T1000 (cell line): ENCODE measurements at places on chromosomes 11 and 22.
A peak's percentile ranks its signal among the peaks of the same experiment; 100 is the strongest.

- DNase-seq: no peak
These were observed 33.8 kb upstream of the PARVA start for GRCh38 chr11:12343526-12343925.

GRCh38 chr11:60528465-60528864 is 13.3 kb downstream of the MS4A13 start:
- no peak for DNase-seq

- DNase-seq: no peak
These were observed 6.5 kb upstream of the DRD2 start for GRCh38 chr11:113481672-113482071.

DNA sequence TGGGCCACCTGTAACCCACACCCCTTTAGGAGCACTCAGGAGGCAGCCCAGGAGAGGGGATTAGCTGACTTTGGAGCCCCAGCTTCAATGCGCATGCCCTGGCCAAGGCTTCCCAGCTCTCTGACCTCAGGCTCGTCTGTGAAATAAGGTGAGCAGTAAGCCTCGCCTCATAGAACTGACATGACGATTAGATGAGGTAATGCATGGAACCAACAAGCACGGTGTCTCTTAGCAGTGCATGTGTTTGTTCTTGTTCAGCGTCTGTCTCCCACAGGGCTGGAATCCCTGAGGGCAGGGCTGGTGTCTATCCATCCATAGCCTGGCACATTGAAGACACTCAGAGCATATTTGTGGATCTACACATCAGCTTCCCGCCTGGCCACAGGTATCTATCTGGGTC is 415.4 kb downstream of the MN1 start:
- DNase-seq: no peak

- DNase-seq: no peak
These were observed 81.7 kb upstream of the NARS2 start for GRCh38 chr11:78656327-78656726.

GRCh38 chr11:119363851-119364590 is 17.5 kb downstream of the USP2 start:
- DNase-seq: peak; percentile 16

- no peak for DNase-seq
These were observed 67.7 kb downstream of the SNX19 start for GRCh38 chr11:130848361-130849214.

DNA sequence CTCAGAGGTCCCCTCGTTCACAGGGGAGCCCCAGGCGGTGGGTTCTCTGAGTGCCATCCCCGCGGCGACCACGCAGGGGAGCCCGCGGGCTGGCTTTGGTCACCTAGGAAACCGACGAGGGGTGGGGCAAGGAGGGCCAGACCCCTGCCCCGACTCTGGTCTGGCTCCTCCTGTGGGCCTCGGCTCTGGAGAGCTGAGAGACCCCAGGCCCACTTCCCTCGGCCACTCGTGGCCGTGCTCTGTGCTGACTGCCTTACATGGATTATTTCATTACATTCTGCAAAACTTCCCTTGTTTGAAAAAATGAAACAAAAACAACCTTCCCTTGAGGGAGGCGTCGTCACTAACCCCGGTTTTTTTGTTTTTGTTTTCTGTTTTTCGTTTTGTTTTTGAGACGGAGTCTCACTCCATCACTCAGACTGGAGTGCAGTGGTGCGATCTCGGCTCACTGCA is 15.1 kb upstream of the CYTH4 start:
- no peak for DNase-seq

DNA sequence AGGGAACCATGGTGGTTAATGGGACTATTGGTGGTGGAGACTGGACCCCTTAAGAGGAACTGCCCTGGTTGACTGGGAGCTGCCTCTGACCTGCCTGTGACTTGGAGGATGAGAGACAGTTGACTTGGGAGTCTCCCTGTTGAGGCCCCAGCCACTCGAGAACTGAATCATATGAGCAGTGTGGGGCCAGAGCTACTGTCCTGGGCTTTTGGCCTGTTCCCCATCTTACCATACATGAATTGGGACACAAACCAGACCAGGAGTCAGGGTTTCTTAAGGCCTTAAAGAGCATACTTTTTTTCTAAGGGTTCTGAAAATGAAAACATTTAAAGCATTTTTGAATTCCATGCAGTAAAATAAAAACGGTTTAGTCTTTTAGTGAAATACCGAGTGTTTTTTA is 92.8 kb downstream of the TEAD1 start:
- no peak for DNase-seq

- DNase-seq: no peak
These were observed 99.1 kb upstream of the IGLL5 start for GRCh38 chr22:22788460-22789037.

DNA sequence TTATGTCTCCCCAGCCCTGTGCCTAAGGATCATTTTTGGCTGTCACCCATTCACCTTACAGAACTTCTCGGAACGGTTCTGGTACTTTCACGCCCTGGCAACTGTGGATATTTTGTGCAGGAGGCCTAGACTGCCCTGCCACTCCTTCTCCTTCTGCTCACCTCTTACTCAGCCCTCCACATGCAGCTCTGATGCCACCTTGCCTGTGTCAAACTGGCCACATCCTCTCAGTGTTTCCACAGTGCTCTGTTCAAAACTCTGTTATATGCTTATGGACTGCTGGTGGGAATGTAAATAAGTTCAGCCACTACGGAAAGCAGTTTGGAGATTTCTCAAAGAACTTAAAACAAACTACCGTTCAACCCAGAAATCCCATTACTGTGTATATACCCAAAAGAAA is 100.8 kb upstream of the MTMR2 start:
- DNase-seq: no peak

- no peak for DNase-seq
These were observed 60.0 kb downstream of the ENTHD1 start for GRCh38 chr22:39833610-39834009.

GRCh38 chr22:45335021-45335818 is 25.5 kb downstream of the FAM118A start:
- no peak for DNase-seq

- no peak for DNase-seq
These were observed 13.3 kb downstream of the OR52B2 start for GRCh38 chr11:6156628-6157359.

- no peak for DNase-seq
These were observed 8.4 kb downstream of the APOBEC3A start for GRCh38 chr22:38965614-38966379.

DNA sequence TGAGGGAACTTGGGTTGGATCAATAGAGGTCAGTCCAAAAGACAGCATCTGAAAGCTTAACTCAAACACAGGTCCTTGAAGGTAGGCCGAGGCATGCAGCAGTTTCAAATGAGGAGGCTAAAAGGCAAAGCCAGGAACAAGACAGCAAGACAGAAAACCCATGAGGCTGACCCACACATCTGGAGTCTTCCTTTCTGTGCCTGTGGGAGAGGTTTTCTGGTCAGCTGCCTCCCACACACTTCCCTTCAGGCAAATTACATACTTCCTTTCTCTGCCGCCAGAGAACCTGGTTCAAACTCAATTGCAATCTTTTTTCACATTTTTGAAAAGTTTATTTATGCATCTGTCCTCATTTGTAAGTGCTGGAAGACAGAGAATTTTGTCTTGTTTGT is 29.8 kb upstream of the CRTAM start:
- DNase-seq: no peak

GRCh38 chr11:61378713-61379313 is 13.6 kb upstream of the TMEM216 start:
- DNase-seq: peak; percentile 64

- DNase-seq: no peak
These were observed 95.0 kb upstream of the CD44 start for GRCh38 chr11:35043936-35044335.

GRCh38 chr11:20723366-20723765 is 54.0 kb downstream of the NELL1 start:
- DNase-seq: no peak

- DNase-seq: no peak
These were observed 4.6 kb downstream of the PDGFD start for GRCh38 chr11:104159356-104159755.

DNA sequence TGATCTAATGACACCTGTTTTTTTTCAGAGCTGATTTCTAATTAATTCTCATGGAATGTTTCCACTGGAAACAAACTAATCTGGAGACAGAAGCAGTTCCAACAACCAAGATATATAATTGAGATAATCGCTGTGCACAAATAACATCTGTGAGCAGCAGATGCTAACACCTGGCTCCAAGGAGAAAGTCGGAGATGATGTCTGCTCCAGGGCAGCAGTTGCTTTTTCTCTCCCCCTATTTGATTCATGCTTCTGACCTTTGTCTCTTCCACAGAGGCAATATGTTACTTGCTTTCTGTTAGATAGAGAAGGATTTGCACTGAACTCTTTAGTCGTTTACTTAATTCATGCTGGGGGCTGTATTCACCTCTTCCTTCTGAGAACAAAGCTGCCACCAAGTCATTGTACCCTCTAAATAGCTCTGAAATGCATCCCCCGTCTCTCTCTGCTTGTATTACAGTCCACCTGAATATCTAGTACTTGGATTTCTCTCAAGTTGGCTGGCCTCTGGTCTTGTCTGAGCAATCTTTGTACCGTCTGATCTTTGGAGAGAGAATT is 187.4 kb downstream of the MYO18B start:
- no peak for DNase-seq

DNA sequence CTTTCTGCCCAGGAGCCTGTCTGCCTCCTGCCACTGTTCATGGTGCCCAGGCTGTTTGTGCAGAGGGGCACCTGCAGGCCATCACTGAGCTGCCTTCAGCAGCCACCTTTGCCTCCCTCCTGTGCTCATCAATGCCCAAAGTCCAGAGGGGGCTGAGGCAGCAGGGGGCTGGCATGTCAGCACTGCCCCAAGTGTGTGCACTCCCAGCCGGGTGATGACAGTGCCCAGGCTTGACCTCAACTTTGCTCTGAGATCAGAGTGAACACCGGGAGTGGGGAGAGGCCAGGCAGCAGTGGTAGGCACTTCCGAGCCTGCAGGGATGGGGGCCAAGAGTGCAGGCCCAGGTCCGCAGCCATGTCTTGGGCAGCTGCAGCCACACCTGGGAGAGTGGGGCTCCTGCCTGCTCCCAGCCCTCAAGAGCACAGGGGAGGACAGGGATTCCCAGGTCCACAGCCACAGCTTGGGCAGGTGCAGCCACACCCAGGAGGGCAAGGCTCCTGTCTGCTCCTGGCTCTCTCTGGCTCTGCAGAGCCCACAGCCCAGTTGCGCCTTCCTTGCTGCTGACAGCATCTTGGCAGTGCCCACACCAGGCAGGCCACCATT is 15.2 kb downstream of the SAA4 start:
- DNase-seq: no peak

DNA sequence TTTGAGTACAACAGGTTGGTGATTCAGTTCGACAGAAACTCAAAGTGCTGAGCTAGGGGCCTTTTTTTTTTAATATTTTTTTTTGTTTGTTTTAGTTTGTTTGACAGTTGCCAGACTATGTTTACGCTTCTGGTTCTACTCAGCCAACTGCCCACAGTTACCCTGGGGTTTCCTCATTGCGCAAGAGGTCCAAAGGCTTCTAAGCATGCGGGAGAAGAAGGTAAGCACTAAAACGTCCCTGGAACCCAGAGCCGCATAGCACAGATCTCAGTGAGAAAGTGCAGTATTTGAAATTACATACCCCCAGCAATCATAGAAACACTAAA is 649 bp downstream of the PRRG4 start:
- no peak for DNase-seq

- DNase-seq: peak; percentile 78
These were observed 10.1 kb downstream of the PIM3 start for GRCh38 chr22:49970528-49971231.

GRCh38 chr22:33328789-33329296 is 270.7 kb upstream of the SYN3 start:
- peak; percentile 42 for DNase-seq

- DNase-seq: no peak
These were observed 17.7 kb downstream of the CD6 start for GRCh38 chr11:60989093-60989650.

DNA sequence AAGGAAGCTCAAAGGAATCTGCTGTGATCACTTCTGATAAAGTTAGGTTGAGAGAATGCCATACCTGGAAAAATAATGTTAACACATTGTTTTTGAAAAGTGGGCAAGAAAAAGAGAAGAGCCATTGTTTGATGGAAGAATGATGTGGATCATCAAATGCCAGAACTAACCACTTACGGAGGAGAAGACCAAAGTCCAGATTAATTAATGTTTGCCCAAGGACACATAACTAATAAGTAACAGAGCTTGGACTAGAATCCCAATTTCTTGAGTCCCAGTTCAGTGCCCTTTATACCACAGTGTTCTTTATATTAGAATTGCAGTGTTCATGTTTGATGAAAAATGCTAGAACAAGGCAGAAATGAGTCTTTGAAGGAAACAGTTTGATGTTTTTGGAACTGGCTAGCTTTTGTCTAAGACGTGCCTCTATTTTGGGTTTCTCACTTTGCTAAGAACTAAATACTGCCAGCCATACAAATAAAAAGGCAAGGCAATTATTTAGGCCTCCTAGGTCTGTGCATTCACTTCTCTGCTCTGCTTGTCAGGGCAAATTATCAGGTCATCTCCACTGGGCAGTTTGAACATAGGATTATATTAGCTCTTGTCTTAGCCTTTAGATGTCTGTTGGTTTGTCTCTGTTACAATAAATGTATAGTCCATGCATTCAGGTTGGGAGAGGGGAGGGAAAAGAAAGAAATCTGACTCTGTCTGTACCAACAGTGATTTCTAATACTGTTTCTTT is 72.3 kb downstream of the TRIM44 start:
- DNase-seq: no peak

- peak; percentile 73 for DNase-seq
These were observed 89.8 kb downstream of the FBXO7 start for GRCh38 chr22:32564170-32565001.

GRCh38 chr11:43943931-43944751 is 1.7 kb downstream of the C11orf96 start:
- no peak for DNase-seq

GRCh38 chr11:13929395-13929891 is 33.1 kb upstream of the SPON1 start:
- DNase-seq: no peak

GRCh38 chr11:861105-861479 is 18.4 kb downstream of the TSPAN4 start:
- DNase-seq: no peak

- DNase-seq: no peak
These were observed 88.9 kb upstream of the CLNS1A start for GRCh38 chr11:77726524-77726923.

GRCh38 chr11:117822074-117823033 is 2.2 kb downstream of the FXYD2 start:
- no peak for DNase-seq

DNA sequence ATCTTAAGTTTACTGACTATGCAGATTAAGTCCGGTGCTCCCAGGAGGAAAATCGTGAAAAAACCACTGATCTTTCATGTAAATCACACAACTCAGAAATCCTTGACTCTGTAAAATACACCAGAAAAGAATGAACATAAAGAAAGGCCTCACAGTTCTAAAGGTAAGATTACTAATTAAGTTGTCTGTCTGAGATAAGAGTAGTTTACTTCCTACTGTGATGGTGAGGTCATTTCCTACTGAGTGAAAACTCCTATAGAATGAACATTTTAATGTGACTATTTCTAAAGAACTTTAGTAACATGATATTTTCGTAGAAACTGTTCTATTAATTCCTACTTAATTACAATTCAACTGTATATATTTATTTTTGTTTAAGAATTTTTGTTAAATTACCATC is 774.4 kb upstream of the CHORDC1 start:
- DNase-seq: no peak
